ENCODE measurements at places on chromosomes 11 and 22. TPM values are rescaled to one million over a fixed set of nuclear protein-coding genes. Genes with fewer than 3 reads are reported as not detected.

DNA sequence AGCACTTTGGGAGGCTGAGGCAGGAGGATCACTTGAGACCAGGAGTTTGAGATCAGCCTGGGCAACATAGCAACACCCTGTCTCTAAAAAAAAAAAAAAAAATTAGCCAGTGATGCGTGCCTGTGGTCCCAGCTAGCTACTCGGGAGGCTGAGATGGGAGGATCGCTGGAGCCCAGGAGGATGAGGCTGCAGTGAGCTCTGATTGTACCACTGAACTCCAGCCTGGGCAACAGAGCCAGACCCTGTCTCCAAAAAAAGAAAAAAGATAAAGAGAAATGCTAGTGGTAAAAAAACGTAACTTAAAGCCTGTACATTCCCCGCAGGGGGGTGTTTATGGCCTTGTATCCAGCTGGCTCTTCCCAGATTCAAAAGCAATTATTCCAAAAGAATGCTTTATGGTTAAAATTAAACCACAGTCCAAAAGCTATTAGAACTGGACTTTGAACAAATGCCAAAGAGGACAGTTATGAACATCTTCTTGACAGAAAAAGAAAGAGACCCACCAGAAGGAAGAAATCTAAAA lies 16.4 kb upstream of the SNX32 start:
- no peaks in the 10 kb centered on the region for H3K36me3 ChIP-seq
- no peak for DNase-seq
- H3K27me3 ChIP-seq, result peaks cover 4% of the 10 kb centered on the region
- peak overlapping the region; percentile 82 for H3K4me3 ChIP-seq
- H3K4me1 ChIP-seq, result peaks cover 18% of the 10 kb centered on the region

EFCAB6 gene
- total RNA-seq, result 2.3 TPM

DNA sequence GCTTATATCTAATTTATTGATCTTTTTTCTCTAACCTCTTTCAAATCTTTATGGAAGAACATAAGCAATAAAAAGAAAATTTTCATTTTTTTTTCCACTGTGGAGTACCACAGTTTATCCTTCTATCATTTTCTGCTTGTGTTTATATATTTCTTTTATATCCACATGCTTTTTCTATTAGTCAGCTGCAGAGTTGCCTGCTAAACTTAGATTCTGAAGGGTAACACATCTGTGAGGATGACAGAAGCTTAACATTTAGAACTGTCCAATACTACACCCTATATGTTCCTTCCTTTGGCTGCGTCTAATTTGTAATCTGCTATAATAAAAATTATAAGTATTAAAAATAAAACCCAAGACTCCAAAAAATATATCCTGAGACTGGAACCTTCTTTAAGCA lies 20.8 kb downstream of the CCDC90B start:
- peaks cover 36% of the 10 kb centered on the region for H3K36me3 ChIP-seq
- no peak overlapping the region for H3K27ac ChIP-seq
- no peak for DNase-seq
- H3K4me1 ChIP-seq, result no peaks in the 10 kb centered on the region
- H3K4me3 ChIP-seq, result no peak overlapping the region

GRM5 gene
- 0.45 TPM for total RNA-seq

DNA sequence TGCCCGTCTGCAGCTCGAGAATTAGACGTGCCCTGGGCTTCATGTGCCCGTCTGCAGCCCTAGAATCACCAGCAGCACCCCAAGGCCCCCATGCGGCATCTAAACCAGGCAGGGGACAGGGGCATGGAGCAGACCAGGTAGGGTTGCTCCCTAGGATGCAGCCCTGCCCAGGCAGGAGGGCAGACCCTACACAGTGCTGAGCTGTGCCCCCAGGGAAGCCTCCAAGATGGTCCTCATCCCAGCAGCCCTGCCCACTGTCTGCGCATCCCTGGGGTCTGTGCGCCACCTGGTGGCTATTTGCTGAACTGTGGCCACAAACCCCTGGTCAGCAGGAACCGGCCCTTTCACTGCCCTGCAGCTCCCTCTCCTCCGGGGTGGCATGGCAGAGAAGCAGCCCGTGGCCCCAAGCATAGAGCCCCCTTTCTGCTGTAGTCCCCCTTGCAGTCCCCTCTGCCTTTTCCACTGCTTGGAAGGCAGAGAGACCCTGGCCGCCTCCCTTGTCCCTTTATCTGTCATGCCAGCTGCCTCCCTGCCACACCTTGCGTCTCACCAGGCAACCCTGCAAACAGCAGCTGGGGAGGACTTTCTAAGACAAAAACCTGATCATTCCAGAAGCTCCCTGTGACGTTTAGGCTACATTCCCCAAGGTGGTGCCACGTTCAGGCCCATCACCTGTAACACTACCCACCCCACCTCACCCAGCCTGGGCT lies 86.6 kb downstream of the KCNQ1 start:
- peak; percentile 96 for DNase-seq
- H3K27ac ChIP-seq, result no peak overlapping the region
- peaks cover 14% of the 10 kb centered on the region for H3K4me1 ChIP-seq
- H3K27me3 ChIP-seq, result no peaks in the 10 kb centered on the region

- DNase-seq, result peak; percentile 50
- peaks cover 20% of the 10 kb centered on the region for H3K4me1 ChIP-seq
- no peaks in the 10 kb centered on the region for H3K36me3 ChIP-seq
- peaks cover 59% of the 10 kb centered on the region for H3K27me3 ChIP-seq
Observed at GRCh38 chr22:37416827-37417226, 10.5 kb downstream of the ELFN2 start.

INS gene
- total RNA-seq, result not detected

DNA sequence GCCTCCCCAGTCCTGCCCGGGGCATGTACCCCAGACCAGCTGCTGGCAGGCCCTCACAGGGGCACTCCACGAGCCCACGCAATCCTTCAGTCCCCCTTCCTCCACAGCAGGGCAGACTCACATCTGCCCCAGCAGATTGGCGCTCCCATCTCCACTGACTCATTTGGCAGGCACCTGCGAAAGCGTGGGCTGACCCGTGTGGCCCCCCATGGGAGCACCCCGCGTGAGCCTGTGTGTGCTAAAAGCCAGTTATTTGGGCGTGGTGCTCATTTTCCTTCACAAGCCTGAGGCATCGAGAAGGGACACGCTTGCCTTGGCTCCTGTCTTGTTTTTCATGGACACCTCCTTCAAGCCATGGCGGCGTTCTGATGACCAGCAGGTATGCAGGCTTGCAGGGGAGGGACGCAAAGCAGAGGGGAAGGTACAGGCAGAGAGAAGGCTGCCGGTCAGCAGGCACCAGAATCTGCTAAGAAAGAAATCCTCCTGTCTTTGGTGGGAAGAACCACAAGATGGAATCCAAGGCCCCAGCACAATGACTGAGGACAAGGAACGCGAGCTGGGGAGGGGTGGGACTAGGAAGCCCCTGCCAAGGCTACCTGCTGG lies 8.6 kb downstream of the NECTIN1 start:
- H3K36me3 ChIP-seq, result no peaks in the 10 kb centered on the region
- no peak overlapping the region for H3K4me3 ChIP-seq
- DNase-seq, result no peak
- H3K27me3 ChIP-seq, result no peaks in the 10 kb centered on the region
- H3K27ac ChIP-seq, result no peak overlapping the region

Data from neural crest cell (in vitro differentiated cells).